Stimulated activated CD4-positive, alpha-beta T cell treated with anti-CD3 and anti-CD28 coated beads, Interleukin-12 subunit alpha, Interleukin-12 subunit beta, amount 100 ng/mL, for 4 hours (primary cell): ENCODE measurements at places on chromosomes 13 and 19.
A peak's percentile ranks its signal among the peaks of the same experiment; 100 is the strongest.

DNA sequence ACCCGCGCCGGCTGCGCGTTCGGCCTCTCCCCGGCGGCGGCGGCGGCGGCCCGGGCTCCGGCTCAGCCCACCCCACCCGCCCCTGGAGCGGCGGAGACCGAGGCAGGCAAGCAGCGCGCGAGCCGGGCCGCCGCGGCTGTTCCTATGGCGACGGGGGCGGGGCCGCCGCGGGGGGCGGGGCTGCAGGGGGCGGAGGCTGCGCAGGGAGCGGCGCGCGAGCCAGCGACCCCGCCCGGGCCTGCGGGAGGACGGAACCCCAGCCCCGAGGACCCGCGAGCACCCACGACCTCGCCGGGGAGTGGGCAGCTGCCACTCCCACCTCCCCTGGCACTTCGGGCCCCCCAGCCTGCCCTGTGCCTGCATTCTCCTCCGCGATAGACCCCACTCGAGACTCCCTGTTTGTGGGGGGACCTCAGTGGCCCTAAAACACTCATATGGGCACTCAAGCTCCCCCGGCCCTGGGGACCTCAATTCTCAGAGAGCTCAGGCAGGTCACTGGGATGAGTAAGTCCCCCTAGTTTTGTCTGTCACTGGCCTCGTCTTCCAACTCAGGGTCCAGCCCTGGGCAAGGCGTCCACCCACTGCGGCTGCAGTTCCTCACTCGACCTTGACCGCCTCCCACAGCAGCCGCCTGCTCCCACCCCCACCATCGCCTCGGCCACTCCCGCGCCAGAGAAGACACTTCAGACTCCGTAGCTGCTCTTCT is at the start of gene CTXN1:
Gene CTXN1 (minus strand): TSS at position 115 of the 706 bp plus-strand sequence. CDS start 597 bp downstream, outside the sequence.
- peak; percentile 82 for DNase-seq

- DNase-seq, result no peak
These were observed 9.0 kb downstream of the TSPAN16 start for GRCh38 chr19:11304936-11305335.

DNA sequence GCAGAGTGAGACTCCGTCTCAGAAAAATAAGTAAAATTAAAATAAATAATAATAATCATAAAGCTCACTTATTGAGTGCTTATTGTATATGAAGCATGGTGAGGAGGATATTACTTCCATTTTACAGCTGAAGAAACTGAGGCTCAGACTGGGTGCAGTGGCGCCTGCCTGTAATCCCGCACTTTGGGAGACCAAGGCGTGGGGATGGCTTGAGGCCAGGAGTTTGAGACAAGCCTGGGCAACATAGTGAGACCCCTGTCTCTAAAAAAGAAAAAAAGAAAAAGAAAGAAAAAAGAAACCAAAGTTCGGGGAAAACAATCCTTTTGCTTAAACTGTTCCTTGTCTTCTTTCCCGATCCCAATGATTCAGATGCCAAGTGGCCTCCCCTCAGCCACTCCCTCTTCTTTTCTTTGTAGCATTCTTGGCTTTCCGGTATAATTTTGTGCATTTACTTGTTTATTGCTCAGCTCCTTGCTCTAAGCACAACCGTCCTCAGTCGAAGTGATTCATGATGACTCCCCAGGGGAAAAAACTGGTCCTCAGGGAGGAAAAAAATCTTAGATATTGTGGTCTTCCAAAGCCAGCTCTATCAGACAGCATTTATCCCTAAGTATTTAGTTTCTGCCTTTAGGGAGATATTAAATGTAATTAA is 965 bp upstream of the EIF3G start:
- DNase-seq, result no peak

GRCh38 chr19:1249990-1250436 is 1.6 kb downstream of the MIDN start:
- DNase-seq, result no peak

GRCh38 chr13:32107474-32107873 is 75.9 kb downstream of the FRY start:
- no peak for DNase-seq
